ENCODE measurements at places on chromosomes 1 and 21.

DNA sequence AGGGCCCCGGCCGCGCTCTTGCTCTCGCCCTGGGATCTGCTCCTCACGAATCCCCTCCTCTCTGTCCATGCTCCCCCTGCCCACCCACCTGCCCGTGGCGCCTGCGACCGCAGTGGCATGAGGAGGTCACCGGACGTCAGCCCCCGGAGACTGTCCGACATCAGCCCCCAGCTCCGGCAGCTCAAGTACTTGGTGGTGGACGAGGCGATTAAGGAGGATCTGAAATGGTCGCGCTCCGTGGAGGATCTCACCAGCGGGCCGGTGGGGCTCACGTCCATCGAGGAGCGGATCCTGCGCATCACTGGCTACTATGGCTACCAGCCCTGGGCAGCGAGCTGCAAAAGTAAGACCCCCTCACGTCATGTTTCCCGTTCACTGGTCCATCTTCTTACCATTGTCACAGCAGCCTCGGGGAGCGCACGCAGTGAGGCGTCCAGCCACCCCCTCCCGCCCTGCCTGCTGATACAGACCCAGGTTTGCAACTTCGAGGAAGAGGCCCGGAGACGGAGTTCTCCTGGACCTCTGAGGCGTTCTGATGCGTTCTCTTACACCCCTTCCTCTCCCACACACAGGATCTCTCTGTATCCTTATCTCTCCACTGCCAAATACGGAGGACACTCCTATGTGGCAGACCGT, 1.1 kb downstream of the SLC35F3 start:
- no peak for DNase-seq

- DNase-seq = no peak
Measured at GRCh38 chr1:10185759-10186158, 24.6 kb upstream of the KIF1B start.

DNA sequence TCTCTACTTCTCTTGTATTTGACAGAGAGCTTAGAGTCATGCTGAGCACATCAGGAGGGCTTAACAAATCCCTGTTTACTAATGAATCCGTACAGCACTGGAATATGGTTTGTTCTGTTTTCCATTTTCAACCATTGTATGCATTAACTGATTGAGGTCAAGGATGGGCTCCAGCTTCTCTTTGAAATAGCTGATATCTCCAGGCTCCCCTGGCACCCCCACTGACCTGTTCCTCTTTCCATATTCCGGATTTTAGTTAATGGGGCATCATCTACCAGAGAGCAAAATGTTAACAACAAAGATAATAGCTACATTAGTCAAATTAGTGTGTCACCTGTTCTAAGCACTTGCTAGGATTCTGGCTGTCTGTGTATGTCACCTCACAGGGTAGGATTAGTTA, 57.6 kb downstream of the NENF start:
- DNase-seq = no peak

DNA sequence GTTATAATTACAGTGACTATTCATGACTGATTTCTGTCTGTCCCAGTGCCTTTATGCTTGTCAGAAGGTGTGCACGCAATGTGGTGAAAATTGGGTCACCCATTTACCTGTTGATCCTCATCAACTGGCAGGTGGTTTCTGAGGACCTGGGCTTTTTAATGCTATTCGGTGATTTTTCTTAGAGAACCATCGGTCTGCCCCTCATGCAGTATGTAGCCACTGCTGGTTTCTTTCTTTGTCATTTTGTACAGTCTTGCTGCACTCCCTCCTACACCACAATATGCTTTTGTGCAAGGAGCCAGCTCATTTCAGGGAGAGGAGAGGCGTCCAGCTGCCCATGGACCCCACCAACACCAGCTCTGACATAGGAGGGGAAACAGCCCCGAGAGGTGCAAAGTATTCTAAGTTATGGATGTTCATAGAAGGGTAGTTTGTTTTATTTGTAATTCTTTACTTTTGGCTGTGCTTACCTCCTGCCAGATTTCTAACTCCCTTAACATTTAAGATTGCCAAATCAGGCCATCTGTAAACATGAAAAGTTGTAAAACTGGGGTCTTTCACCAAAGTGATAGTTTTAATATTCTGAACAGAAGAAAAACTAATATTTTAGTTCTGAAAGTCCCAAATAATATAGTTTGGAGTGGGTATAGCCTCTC, 325.3 kb downstream of the PTBP2 start:
- no peak for DNase-seq

DNA sequence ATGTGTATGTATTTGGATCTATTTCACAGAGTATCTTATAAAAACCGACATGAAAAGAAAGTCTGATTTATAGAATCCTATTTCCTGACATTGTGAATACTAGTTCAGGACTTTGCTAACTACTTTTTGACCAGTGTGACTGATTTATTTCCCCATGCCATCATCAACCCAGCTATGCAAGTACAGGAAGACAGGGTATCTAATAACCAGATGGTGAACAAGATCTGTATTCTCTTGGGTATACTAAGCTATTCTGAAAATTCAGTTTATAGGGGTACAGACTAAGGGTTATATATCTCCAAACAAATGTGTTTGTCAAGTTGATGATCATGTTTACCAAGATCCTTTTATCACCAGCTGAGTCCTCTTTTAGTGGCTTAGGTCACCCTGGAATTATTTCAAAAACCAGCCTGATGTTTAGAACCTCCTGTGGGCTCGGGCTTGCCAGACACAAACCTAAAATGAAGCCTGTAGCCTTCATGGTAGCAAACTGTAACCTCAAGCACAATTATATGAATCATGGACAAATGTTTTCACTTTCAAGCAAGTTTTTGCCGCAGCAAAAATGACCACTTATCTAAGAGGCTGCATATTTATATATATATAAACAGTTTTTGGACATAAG, 185.1 kb downstream of the FGGY start:
- DNase-seq = no peak
